ENCODE measurements at places on chromosomes 16 and 17.

GRCh38 chr17:67377488-67378453 is 690 bp downstream of the PITPNC1 start:
- peak; percentile 52 for DNase-seq

GRCh38 chr17:12637745-12638651 is 27.7 kb upstream of the MYOCD start:
- DNase-seq, result no peak

DNA sequence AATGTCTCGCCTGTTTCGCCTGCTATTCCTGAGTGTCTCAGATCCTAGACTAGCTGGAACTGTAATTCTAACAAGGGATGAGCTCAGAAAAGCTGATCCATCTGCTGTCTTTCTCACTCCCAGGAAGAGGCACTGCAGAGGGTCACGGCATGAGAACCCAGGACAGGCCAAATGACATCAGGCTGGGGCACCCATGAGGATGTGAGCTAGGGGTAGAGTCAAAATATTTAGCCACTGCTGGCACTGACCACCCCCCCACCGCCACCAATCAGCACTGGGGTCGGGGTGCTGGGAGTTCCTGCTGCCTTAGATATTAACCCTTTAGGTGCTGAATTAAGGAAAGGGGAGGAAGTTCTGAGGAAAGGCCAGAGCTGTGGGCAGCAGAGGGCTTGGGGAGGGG is 112.4 kb downstream of the IRX3 start:
- no peak for DNase-seq

DNA sequence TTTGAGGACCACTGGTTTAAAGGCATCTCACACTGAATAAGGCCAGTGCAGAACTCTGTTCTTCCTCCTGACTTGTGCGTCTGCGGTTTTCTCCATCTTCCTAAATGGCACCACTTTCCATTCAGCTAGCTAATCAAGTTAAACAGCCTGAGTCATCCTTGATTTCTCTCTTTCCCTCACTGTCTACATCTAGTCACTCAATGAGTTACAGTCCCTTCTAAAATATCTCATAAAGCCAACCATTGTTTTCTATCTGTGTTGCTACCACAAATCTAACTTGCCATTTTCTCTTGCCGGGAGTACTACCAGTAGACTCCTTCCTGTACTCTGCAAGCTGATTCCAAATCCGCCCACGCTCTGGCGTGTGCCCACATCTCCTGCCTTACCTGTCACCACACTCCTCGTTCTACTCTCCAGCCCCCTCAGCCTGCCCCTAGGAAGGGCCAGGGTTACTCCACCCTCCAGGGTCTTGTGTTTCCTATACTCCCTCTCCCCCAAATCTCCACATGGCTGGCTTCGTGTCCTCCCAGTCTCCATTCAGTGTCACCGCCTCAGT is 324.5 kb downstream of the SNX29 start:
- no peak for DNase-seq

DNA sequence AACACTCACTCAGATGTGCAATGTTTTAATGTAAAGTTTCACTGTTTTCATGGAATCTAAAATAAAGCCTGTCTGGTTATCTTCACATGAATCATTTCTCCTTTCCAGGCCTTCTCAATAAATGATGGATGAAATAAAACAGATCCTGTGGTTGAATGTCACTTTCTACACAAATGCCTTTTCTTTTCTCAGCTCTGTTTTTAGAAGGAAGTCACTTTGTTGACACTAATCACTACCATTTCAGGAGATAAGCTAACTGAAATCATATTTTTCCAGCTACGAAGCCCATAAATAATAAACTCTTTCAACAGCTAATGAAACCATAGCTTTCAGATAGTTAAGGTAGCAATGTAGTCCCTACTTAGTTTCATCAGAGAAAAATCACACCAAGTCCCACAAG is 17.9 kb downstream of the NME2 start:
- no peak for DNase-seq

- DNase-seq, result no peak
Measured at GRCh38 chr17:51050291-51051033, 70.2 kb downstream of the SPAG9 start.

GRCh38 chr16:72657791-72658190 is 390.1 kb downstream of the ZFHX3 start:
- no peak for DNase-seq

DNA sequence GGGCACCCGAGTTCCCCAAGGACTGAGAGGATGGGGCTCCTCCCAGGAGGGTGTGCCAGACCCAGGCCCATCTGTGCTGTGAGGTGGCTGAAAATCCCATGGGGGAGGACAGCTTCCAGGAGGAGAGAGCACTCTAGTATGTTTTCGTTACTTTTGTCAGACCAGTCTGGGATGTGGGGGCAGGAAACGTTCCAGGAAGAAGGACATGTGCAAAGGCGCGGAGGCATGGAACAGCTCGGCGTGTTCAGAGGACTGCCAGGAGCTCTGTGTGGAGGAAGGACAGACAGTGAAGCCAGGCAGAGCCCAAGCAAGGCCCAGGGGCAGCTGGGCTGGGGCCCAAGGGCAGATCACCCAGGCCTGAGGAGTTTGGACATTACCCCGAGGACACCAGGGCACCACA is 7.0 kb downstream of the CA4 start:
- no peak for DNase-seq

DNA sequence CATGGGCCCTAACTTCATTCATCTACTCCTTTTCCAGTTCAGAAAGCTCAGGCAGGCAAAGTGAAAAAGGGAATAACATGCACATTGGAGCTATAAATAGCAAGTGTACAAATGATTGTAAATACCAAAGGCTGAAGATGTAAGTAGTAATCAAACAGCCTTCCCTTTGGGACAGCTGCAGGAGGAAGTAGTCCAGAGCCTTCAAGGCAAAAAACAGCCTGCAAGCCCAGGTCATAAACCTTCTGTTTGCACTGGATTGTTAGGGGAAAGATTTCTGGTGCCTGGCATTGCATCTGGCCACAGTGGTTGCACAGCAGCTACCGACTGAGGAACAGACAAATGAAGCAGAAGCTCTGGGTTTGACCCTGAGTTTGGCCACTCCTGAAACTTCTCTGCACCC is 98.6 kb upstream of the PMFBP1 start:
- no peak for DNase-seq

- DNase-seq, result no peak
Measured at GRCh38 chr16:11151885-11152629, 103.9 kb downstream of the SOCS1 start.
